ENCODE measurements at places on chromosomes 1 and 21. TPM values are rescaled to one million over a fixed set of nuclear protein-coding genes. Genes with fewer than 3 reads are reported as not detected.

DNA sequence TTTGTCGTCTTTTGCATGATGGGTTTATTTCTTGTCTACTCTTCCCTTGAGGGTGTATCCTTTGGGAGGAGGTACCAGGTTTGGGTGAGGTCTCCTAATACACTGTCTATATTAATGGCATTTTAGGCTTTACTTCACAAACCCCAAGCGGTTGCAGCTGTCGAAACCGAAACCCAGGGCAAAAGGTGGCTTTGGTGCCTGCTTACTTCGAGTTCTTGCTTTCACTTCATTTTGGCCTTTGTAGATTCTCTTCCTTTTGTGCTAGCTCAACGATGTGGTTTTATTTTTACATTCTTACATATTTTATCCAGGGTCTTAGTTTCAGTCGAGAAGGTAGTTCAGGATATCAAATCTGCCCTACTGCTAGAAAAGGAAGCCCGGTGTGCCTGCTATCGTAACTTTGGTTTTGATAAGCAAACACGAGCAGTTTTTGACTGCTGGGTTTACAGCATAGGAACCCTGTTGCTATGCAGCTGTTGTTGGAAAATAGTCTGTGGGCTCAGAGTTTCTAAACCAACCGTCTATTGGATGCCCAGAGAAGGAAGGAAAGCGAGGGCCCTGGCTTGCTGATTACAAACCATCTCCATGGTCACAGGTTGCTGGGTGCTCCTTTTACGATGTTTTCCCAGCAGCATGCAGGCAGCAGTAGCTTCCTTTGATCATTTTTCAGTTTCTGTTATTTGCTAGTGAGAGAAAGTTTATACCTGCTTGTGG, 9.8 kb upstream of the TSPAN2 start:
- no peaks in the 10 kb centered on the region for H3K36me3 ChIP-seq
- peak; percentile 83 for DNase-seq
- H3K4me1 ChIP-seq = peaks cover 20% of the 10 kb centered on the region
- no peaks in the 10 kb centered on the region for H3K27me3 ChIP-seq
- peak overlapping the region; percentile 97 for H3K27ac ChIP-seq
- peak overlapping the region; percentile 89 for H3K4me3 ChIP-seq

GRCh38 chr1:201882665-201883132, 6.0 kb upstream of the SHISA4 start:
- H3K4me3 ChIP-seq = no peak overlapping the region
- no peaks in the 10 kb centered on the region for H3K27me3 ChIP-seq
- no peak overlapping the region for H3K27ac ChIP-seq

- H3K4me3 ChIP-seq = no peak overlapping the region
- H3K27me3 ChIP-seq = no peaks in the 10 kb centered on the region
- peaks cover 29% of the 10 kb centered on the region for H3K36me3 ChIP-seq
- H3K27ac ChIP-seq = no peak overlapping the region
- peaks cover 27% of the 10 kb centered on the region for H3K4me1 ChIP-seq
- no peak for DNase-seq
These were observed 63.1 kb downstream of the PTPRC start for GRCh38 chr1:198701766-198702539.

DNA sequence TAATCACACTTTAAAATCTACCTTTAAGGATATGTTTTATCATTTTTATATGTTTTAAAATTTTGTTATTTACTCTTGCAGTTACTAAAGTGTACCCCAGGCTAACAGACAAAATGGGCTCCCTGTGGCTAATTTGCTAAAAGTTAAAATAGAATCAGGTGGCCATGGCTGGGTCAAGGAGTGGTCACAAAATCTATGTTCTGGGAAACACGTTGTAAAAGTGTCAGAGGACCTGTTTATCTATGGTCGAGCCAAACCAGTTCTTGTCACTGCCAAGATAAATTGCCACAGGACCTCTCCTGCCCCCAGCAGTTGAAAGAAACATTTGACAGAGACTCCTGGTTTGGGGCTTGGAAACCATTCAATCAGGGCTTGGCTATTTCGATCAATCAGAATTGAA, 21.2 kb upstream of the TTLL7 start:
- no peaks in the 10 kb centered on the region for H3K36me3 ChIP-seq
- H3K27me3 ChIP-seq = no peaks in the 10 kb centered on the region
- no peak overlapping the region for H3K27ac ChIP-seq
- H3K4me1 ChIP-seq = no peaks in the 10 kb centered on the region
- no peak for DNase-seq

DNA sequence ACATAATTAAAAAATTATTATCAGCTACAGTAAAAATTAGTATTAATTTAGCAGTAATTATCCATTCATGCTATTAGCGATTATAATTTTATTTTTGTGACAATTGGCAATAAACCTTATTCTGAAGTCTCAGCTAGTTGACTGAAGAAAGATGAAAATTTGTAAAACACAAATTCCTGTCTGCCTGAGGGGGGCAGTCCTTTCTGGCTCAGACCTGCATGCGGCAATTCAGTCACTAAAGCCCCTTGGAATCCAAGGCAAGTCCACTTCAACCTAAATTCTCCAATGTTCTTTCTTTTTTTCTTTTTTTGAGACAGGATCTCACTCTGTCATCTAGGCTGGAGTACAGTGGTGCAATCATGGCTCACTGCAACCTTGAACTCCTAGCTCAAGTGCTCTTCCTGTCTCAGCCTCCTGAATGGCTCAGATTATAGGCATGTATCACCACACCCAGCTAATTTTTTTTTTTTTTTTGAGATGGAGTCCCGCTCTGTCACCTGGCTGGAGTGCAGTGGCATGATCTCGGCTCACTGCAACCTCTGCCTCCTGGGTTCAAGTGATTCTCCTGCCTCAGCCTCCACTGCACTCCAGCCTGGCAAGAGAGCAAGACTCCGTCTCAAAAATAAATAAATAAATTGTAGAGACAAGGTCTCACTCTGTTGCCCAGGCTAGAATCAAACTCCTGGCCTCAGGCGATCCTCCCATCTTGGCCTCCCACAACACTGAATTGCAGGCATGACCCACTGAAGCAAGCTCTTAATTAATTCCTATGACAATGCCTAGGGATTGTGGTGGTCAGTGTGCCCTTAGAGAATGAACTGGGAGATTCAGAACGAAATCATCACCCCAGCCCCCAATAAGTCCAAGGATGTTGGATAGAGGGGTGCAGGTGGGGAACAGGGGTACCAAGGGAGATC, 24.2 kb upstream of the ITPKB start:
- peaks cover 3% of the 10 kb centered on the region for H3K27me3 ChIP-seq
- H3K4me1 ChIP-seq = no peaks in the 10 kb centered on the region
- H3K36me3 ChIP-seq = no peaks in the 10 kb centered on the region
- no peak overlapping the region for H3K4me3 ChIP-seq
- DNase-seq = no peak
- H3K27ac ChIP-seq = no peak overlapping the region

GRCh38 chr1:82321794-82322193, 521.1 kb downstream of the ADGRL2 start:
- no peak overlapping the region for H3K27ac ChIP-seq
- DNase-seq = no peak

GRCh38 chr1:212637902-212638301, 29.3 kb downstream of the ATF3 start:
- H3K4me1 ChIP-seq = peaks cover 25% of the 10 kb centered on the region
- H3K36me3 ChIP-seq = no peaks in the 10 kb centered on the region
- H3K27ac ChIP-seq = no peak overlapping the region
- H3K27me3 ChIP-seq = no peaks in the 10 kb centered on the region

The HRNR gene
- polyA plus RNA-seq = not detected

The PLXNA2 gene
- polyA plus RNA-seq = 0.31 TPM

The TNFRSF14 gene
- 427 TPM for polyA plus RNA-seq

The SPRR3 gene
- not detected for polyA plus RNA-seq

The CFAP107 gene
- not detected for polyA plus RNA-seq

All from B cell (primary cell).